ENCODE measurements at places on chromosomes 3 and 15.

GRCh38 chr15:99121207-99121606 lies 16.3 kb downstream of the SYNM start:
- no peak for DNase-seq

GRCh38 chr3:171228240-171228639 lies 201.7 kb upstream of the SLC2A2 start:
- DNase-seq: no peak

DNA sequence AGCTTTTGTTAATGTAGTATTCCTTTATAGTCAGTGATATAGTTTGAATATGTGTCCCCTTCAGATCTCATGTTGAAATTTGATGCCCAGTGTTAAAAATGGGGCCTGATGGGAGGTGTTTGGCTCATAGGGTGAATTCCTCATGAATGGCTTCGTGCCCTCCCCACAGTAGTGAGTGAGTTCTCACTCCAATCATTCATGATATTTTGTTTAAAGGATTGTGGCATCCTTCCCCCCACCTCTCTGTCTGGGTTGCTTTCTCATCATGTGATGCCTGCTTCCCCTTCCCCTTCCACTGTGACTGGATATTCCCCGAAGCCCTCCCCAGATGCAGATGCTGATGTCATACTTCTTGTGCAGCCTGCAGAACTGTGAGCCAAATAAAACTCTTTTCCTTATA lies 649.8 kb upstream of the NR2F2 start:
- DNase-seq: no peak

DNA sequence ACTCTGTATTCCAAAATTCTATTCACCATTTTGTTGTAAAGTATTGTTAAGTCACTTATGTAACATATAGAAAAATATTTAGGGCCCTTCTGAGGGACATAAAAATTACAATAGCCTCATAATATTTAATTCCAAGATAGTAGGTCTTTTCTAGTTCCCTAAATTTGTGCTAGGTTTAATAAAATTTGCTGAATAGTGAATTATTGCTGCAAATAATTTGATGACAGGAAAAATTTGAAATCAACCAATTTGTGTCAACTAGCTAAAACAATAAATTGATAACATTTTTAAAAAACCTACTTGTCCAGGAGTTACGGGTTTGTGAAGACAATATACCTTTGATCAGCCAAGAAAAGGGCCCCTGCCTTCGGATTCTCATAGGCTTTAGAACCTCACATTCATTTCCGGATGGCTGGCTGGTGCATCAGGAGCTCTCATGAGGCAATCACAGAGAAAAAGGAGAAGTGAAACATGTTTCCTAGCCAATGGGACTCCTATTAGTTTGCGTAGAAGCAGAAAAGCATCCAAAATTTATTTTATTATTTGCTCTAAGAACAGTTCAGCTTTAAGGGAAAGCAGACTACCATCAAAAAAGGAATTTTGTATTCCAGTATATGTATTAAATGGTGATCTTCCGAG lies 177.2 kb downstream of the LRRC3B start:
- DNase-seq: no peak

DNA sequence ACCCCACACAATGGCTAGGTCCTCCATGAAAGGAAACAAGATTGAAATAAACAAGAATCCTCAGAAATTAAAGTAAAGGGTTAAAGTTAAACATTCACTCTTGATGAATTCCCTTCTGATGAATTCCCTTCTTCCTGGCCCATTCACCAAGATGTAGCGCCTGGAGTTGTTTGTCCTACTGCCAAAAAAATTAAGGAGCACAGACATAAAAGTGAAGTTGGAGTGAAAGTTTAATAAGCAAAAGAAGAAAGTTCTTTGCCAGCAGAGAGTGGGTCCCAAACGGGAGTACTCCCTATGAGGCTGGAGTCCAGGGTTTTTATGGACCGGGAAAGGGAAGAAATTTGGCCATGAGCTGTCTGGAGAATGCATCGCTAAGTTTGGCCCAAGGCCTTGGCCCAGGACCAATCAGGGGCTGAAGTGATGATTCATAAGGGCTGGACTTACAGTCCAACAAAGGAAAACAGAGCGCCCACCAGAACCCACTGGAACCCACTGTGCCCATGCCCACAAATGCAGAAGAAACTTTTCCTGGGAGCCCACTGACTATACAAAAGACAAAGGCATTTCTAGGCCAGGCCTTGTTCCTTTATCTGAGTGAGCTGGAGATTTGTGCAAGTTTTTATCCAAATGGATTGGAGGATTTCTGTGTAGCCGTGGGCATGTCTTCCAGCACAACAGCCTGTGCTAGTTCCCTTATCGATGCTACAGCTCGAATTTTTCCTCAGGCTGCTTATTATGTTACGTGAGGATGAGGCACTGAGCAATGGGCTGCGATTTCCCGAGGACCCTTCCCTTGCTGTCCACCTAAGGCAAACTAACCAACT lies 1561.6 kb downstream of the OTOL1 start:
- no peak for DNase-seq

Data from NK-92 treated with Interleukin-12 subunit alpha and Interleukin-12 subunit beta, amount 100 ng/mL, for 24 hours (cell line).